ENCODE measurements at places on chromosomes 4 and X. TPM values are rescaled to one million over a fixed set of nuclear protein-coding genes. Genes with fewer than 3 reads are reported as not detected.
A peak's percentile ranks its signal among the peaks of the same experiment; 100 is the strongest.

The SEL1L3 gene
- 56.3 TPM for total RNA-seq

The MAGEC2 gene
- 0.17 TPM for total RNA-seq

The AFP gene
- total RNA-seq: 0.83 TPM

The IDUA gene
- 10.3 TPM for total RNA-seq

DNA sequence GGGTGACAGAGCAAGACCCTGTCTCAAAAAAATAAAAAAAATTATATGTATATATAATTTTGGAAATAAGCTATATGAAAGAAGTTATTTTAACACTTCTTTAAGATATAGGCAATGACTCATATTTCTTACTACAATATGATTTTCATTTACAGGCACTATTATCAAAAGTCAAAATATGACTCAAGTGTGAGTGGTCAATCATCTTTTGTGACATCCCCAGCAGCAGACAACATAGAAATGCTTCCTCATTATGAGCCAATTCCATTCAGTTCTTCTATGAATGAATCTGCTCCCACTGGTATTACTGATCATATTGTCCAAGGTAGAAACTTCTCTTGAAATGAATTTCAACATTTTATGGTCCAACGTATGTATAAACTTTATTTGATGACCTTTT is 20.8 kb downstream of the OCIAD1 start:
- no peaks in the 10 kb centered on the region for H3K4me1 ChIP-seq
- H3K4me3 ChIP-seq: no peak overlapping the region
- H3K27ac ChIP-seq: no peak overlapping the region
- peaks cover 2% of the 10 kb centered on the region for H3K36me3 ChIP-seq
- H3K27me3 ChIP-seq: no peaks in the 10 kb centered on the region
- no peak for DNase-seq

- H3K27ac ChIP-seq: no peak overlapping the region
- no peaks in the 10 kb centered on the region for H3K27me3 ChIP-seq
- DNase-seq: peak; percentile 62
Measured at GRCh38 chr4:167622481-167623240, 388.4 kb upstream of the SPOCK3 start.

- H3K27ac ChIP-seq: no peak overlapping the region
- H3K4me1 ChIP-seq: no peaks in the 10 kb centered on the region
- no peak for DNase-seq
- no peak overlapping the region for H3K4me3 ChIP-seq
- H3K27me3 ChIP-seq: no peaks in the 10 kb centered on the region
- H3K36me3 ChIP-seq: no peaks in the 10 kb centered on the region
Measured at GRCh38 chrX:28889591-28890090, 302.4 kb downstream of the IL1RAPL1 start.

GRCh38 chr4:91984466-91984865 is 319.3 kb upstream of the GRID2 start:
- no peaks in the 10 kb centered on the region for H3K36me3 ChIP-seq
- no peak overlapping the region for H3K4me3 ChIP-seq
- H3K27me3 ChIP-seq: no peaks in the 10 kb centered on the region
- no peak overlapping the region for H3K27ac ChIP-seq

- no peaks in the 10 kb centered on the region for H3K36me3 ChIP-seq
- H3K4me1 ChIP-seq: peaks cover 5% of the 10 kb centered on the region
- H3K4me3 ChIP-seq: no peak overlapping the region
- H3K27ac ChIP-seq: no peak overlapping the region
- no peak for DNase-seq
Measured at GRCh38 chr4:173498023-173498422, 32.0 kb downstream of the HAND2 start.

GRCh38 chr4:55348466-55348865 is 2.4 kb downstream of the SRD5A3 start:
- H3K4me3 ChIP-seq: no peak overlapping the region
- H3K4me1 ChIP-seq: peaks cover 3% of the 10 kb centered on the region
- no peak overlapping the region for H3K27ac ChIP-seq
- no peaks in the 10 kb centered on the region for H3K27me3 ChIP-seq
- no peaks in the 10 kb centered on the region for H3K36me3 ChIP-seq
